Kidney glomerular epithelial cell (primary cell): ENCODE measurements at places on chromosomes 12 and 14.

DNA sequence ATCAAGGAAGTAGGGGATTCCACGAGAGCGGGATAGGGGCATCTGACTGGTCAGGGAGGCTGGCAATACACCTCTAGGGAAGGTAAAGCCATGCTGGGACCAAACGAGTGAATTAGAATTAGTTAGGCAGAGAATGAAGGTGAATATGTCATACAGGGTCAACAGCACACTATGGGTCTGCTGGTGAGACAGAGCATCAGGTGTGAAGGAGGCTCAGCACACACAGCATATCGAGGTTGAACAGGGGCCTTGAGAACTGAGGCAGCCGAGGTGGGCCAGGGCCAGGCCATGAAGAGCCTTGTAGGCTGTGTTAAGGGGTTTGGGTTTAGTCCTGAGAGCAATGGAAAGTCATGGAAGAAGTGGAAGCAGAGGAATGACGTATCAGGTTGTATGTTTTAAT lies 137.8 kb downstream of the PRKCH start:
- DNase-seq, result no peak

- no peak for DNase-seq
Observed at GRCh38 chr12:76560086-76560491, 518 bp upstream of the OSBPL8 start.

GRCh38 chr14:59407246-59408010 lies 57.8 kb downstream of the GPR135 start:
- no peak for DNase-seq

DNA sequence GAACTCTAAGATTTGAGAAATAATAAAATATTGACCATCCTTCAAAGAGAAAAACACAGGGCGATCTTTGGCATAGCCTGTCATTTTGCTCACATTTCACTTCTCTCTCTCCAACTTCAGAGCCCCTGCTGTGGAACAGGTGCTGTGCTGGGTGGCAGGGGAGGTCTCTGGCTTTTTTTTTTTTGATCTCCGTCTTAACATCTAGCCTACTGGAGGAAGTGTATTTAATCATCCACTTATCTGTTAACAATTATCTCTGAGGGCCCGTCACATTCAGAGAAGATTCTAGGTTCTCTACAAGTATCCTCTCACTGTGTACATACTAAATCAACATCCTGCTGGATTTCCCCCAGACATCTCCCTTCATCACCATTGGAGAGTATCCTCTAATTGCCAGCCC lies 34.1 kb downstream of the CHST11 start:
- no peak for DNase-seq

DNA sequence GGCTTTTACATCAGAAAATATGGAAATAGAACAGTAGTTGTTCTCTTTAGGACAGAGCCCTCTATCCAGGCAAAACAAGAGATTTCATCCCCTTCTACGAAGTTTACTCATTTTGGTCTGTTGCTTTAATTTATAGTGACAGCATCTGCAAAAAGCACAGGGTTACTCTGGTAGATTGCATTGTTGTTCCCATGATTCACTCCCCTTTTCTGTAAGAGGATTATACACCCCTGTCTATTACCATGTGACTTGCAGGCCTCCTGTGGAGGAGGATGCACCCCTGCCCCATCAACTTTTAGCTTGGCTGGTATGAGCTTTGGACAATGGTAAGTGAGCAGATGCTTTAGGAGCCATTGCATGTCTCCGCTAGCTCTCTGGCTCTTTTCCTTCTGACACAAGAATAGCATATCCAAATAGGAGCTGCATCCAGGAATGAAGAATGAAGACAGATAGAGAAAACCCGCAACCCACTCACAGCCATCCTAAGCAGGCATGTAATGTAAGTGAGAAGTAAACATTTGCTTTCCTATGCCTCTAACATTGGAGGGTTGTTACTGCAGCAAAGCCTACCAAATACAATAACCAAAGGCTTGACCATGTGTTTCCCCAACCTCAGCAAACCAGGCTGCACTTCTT lies 304.2 kb downstream of the AKAP6 start:
- no peak for DNase-seq

GRCh38 chr12:3496957-3497356 lies 6.0 kb downstream of the PRMT8 start:
- DNase-seq, result no peak

DNA sequence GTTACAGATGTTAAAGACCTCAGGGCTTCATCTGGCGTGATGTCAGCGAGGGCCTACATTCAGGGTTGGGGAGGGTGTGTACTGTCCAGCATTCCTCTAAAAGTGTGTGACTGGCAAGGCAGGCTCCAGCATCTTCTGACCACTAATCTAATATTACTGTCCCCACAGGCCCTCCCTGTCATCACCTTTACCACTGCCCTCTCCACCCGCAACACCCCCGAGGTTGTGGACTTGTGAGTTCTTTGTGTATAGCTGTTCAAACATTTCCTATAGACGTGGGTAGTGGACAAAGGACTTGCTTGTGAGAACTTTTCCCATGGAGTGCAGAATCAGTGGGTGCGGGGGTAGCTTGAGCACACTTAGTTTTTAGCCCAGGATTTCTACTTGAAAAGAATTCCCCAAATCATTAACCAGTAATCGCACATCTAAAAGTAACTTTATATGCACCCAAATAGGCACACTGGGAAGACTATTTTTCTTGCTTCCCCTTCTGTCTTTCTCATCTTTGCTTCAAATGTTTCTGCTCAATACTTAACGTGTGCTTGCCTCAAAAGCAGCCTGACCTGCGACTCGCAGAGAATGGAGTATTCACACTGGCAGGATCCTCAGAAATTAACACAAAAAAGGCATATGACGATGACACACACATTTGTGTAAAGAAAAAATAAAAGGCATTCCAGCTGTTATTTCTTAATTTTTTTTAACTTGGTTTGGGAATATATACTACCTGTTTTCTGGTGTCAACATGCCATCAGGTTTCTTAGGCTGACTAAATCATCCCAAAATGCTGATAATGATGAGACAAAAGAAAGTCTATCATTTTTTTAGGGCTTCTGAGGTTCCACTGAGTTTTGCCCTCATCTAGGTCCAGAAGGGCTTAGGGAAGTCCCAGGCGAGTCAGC lies 158.4 kb upstream of the HIF1A start:
- DNase-seq, result no peak

DNA sequence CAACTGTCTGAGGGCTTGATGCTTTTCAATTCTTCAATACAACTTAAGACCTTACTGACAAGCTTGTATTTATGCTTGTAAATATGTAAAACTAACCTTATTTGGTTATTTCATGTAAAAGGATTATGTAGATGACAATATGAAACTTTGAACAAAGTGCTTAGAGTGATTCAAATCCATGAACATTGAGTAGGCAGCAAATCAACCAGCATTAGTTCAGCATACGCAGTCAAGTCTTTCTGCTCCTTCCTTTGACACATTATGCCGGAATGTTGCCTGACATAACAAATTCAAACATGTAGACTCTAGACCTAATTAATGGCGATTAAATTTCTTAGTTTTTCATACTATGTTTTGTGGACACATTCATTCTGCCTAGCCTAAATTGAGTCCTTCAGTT lies 105.2 kb downstream of the FGD4 start:
- DNase-seq, result no peak

- no peak for DNase-seq
Observed at GRCh38 chr12:47750229-47750798, 8.4 kb downstream of the RAPGEF3 start.
